ENCODE measurements at places on chromosomes 3 and 15.

GRCh38 chr3:35393901-35394799 lies 245.2 kb upstream of the ARPP21 start:
- DNase-seq: no peak

GRCh38 chr3:106206146-106206545 lies 337.3 kb upstream of the CBLB start:
- DNase-seq: no peak

DNA sequence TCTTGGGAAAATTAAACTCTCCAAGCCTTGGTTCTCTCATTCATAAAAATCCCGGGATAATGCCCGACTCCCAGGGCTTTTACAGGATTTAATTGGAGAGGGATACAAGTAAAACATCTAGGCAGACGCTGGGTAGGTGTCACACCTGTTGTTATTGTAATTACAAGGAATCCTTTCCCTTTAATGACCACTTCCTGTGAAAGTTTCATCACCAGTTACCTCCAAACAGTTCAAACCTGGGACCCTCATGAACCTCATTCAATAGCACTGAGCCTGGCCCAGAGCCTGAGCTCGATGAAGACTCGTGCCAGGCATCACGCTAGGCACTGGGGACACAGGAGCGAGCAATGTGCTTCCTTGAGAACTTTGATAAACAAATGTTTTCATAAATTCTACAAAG lies 2.1 kb upstream of the RYK start:
- no peak for DNase-seq

DNA sequence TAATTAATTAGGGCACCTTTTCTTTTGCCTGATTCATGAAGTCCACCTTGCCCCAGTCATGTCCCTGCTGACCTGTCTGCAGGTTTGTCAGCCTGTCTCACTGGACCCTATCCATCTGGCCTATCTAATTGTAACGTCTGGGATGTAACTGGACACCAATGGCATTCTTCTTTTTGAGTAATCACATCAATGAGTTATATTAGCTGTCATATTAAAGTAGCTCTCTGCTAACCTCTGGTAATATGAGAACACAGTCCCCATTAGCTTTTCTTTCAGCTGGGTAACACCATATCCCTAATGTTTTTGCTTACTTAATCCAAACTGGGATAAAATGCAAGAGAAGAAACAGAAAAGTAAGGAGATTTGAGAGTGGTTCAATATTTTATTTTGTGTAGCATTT lies 166.2 kb upstream of the VEPH1 start:
- no peak for DNase-seq

DNA sequence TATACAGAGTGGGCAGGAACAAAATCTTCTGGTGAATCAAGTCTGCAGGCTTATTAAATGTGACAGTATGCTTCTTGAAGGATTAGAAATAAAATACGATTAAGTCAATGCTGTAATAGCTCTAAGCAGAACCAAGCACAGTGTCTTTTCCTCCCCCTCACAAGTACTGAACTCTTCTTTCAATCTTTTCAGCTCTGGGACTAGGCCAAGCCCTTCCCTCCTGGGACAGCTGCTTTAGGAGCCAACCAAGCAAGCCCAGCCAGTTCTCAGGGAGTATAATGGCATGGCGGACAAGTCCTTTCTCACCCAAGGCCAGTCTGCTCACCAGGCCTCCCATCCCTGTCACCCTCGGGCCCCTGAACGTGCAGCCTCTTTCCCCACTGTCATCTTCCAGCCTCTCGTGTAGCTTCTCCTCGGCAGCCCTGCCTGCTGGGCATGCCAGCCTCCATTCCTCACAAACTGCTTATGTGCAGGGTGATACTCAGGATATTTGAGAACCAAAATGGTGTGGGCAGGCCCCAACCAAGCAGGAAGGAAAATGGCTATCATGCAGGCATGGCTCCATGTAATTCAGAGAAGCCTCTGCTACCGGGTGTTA lies 8.4 kb upstream of the PPP1R2 start:
- no peak for DNase-seq

GRCh38 chr3:46998121-46998851 lies 18.8 kb downstream of the NBEAL2 start:
- peak; percentile 83 for DNase-seq

GRCh38 chr15:55915876-55916567 lies 77.4 kb downstream of the NEDD4 start:
- DNase-seq: no peak

GRCh38 chr3:28050120-28050519 lies 191.3 kb upstream of the CMC1 start:
- no peak for DNase-seq

DNA sequence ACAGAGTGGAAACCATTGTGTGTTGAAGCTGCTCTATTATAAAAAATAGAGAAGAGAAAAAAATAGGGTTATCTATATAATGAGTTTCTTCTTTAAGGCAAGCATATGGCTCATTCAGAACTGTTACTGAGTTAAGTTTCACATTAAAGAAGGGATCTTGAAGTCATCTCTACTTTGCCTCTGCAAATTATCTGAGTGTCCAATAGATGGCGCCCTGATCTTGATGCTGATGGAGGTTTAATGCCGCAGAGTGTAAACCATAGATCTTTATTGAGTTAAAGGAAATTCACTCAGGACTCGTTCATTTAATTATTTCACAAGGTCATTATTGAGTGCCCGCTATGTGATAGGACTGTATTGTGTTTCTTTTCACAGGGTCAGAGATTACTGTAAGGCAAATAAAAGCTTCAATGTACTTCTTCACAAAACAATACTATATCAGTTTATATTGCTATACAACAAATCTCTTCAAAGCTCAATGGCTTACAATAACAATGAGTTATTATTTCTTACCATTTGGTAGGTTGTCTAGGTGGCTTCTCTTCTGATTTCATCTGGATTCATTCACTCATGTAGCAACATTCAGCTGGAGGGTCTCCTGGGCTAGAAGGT lies 171.4 kb downstream of the NSUN3 start:
- peak; percentile 3 for DNase-seq

GRCh38 chr15:69652751-69653305 lies 200.2 kb downstream of the RPLP1 start:
- no peak for DNase-seq

DNA sequence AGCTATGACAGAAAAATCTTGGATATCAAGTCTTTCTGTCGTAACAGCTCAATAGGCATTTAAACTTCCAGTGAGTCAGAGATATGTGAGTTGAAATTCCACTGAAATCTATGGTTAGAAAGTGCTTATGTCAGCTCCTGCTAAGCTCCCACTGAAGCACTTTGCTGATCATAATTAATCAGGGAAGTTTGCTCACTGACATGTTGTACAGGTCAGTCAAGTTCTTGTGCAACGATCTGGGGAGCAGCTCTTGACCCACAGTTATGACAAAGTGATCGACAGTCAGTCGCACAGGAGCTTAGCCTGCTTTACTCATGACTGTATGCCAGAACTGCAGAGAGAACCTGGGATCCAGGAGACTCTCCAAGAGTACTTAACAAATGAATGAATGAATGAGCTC lies 453.5 kb downstream of the SOX2 start:
- DNase-seq: no peak

DNA sequence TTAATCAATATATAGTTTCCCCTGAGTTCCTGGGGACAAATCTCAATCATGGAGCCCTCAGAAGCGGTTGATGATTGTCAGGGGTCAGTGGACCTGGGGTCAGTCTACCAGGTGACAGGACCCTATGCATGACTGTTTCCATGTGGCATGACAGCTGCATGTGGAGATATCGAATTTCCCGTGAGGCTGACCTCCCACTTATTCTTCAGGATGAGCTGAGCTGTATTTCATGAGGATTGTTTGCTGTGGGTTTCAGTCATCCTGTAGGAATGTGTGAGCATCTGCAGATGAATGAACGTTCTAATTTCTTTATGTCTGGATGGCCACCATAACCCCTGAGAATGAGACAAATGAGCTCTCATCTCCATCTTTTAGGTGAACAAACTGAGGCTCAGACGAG lies 93.0 kb upstream of the HES1 start:
- DNase-seq: no peak

DNA sequence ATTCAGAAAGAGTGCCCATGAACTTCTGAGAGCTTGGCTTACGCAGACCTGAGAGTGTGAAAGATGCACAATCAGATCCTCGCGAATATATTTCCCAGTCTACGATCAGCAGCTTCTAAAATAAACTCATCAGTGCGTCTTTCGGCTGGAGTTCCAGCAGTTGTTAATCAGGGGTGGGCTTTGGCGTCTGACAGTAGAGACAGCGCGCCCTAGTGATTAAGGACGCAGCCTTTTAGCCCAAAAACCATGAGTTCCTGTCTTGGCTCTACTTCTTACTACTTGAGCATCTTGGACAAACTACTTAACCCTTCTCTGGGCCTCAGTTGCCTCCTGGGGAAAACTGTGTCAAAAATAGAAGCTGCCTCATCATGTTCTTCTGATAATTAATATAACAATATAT lies 15.8 kb upstream of the ARRDC4 start:
- DNase-seq: no peak

GRCh38 chr3:127884041-127884440 lies 31.0 kb upstream of the KBTBD12 start:
- no peak for DNase-seq

DNA sequence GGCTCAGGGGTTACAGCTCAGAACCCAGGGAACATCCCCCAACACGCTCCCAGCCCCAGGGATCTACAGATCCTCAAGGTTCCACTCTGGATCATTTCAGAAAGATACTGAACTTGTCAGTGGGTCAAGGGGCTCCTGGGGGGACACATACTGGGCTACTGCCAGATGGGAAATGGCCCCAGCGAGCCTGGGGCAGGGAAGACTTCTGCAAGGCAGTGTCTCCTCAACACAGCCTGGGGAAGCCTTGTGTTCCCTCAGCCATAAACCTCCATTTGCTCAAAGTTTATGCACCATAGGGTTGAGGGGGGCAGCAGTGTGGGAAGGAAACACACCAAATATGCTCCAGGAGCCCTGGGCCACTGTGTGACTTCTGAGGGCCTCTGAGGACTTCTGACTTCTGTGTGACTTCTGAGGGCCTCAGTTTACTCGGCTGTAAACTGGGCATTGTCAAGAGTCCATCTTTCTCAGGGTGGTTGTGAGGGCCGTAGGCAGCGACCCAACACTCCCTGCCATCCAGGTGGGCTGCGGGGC lies 58.4 kb downstream of the IQSEC1 start:
- DNase-seq: no peak

- DNase-seq: no peak
These were observed 58.6 kb upstream of the SLC6A1 start for GRCh38 chr3:10933805-10934481.

GRCh38 chr3:195794708-195795107 lies 17.0 kb downstream of the MUC4 start:
- no peak for DNase-seq

GRCh38 chr15:24916305-24917009 lies 38.3 kb upstream of the SNRPN start:
- no peak for DNase-seq

- no peak for DNase-seq
These were observed 141.5 kb downstream of the PLOD2 start for GRCh38 chr3:146019508-146019907.

DNA sequence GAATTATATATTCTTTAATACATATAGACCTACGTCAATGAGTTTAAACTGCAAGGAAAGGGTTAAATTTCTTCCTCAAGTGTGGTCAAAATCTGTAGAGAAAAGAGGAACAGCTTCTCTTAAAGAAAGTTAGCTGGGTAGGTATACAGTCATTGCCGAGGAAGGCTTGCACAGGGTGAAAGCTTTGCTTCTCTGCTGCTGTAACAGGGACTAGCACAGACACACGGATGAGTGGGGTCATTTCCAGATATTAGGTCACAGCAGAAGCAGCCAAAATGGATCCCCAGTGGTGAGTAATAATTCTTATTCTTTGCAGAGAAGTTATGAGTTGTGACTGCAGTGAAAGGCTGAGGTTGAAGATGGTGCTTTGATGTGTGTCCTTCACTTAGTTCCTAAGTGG lies at the start of gene CD86:
Gene CD86 (plus strand): TSS at position 148 of the 400 bp plus-strand sequence. CDS start 128 bp downstream, at position 276.
- DNase-seq: no peak

DNA sequence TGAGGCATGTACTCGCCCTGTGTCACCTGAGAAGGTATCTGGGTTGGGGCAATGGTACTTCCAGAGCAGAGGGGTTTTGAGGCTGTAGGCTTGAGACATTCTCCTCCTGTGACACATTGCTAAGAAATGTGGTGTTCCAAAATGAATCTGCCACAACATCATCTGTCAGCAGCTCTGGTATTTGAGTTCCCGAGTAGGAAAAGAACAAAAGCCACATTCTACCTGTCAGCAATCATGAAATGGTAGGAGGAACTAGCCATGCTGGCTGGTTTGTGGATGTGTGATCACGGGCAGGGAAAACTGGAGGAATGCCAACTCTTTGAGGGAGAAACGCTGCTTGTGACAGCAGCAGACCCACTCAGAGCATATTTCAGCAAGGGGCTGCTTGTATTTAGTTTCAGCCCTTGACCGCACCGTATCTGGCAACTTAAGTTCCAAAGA lies 579.4 kb upstream of the TBL1XR1 start:
- DNase-seq: no peak

- peak; percentile 70 for DNase-seq
These were observed 4.7 kb upstream of the RNF13 start for GRCh38 chr3:149808209-149808829.

- DNase-seq: no peak
These were observed 159.6 kb upstream of the PROK2 start for GRCh38 chr3:71944482-71945065.

DNA sequence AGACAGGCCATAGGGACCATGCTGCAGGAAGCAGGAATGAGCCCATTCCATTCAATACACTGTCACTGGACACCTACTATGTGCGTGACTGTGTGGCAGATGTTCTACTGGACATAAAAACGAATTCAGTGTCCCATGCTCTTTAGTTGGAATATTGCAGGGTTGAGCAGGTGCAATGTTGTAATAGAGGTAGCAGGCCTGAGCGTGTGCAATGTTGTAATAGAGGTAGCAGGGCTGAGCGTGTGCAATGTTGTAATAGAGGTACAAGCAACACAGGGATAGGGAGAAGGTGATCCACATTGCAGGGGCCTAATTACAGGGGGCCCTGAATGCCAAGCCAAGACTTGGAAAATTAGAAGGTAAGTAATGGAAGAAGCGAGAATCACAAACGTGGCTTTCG lies 261.4 kb upstream of the HES1 start:
- no peak for DNase-seq

DNA sequence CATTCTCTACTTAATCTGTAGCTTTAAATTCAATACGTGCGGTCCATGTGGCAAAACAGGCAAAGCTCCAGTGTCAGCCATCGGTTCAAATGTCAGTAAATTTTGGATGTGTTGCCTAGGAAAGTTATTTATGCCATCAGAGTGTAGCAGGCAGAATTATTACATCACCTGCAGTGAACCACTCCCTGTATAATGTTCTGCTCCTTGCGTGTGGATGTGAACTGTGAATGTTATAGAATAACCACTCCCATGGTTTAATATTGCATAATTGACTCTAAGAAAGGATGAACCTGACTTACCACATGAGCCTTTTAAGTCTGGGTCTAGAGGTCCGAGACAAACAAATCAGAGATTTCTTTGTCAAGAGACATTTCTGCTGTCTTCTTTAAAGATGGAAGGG lies 145.5 kb downstream of the GOLIM4 start:
- no peak for DNase-seq

- DNase-seq: no peak
These were observed 378.9 kb downstream of the GAP43 start for GRCh38 chr3:116002235-116002634.
